ENCODE measurements at places on chromosomes 12 and 14.
A peak's percentile ranks its signal among the peaks of the same experiment; 100 is the strongest.

- DNase-seq, result no peak
Observed at GRCh38 chr14:86673523-86673969, 1143.6 kb downstream of the FLRT2 start.

GRCh38 chr14:20620798-20621478 lies 20.6 kb downstream of the OR6S1 start:
- DNase-seq, result no peak

- no peak for DNase-seq
Observed at GRCh38 chr12:29350080-29350479, 30.9 kb downstream of the ERGIC2 start.

DNA sequence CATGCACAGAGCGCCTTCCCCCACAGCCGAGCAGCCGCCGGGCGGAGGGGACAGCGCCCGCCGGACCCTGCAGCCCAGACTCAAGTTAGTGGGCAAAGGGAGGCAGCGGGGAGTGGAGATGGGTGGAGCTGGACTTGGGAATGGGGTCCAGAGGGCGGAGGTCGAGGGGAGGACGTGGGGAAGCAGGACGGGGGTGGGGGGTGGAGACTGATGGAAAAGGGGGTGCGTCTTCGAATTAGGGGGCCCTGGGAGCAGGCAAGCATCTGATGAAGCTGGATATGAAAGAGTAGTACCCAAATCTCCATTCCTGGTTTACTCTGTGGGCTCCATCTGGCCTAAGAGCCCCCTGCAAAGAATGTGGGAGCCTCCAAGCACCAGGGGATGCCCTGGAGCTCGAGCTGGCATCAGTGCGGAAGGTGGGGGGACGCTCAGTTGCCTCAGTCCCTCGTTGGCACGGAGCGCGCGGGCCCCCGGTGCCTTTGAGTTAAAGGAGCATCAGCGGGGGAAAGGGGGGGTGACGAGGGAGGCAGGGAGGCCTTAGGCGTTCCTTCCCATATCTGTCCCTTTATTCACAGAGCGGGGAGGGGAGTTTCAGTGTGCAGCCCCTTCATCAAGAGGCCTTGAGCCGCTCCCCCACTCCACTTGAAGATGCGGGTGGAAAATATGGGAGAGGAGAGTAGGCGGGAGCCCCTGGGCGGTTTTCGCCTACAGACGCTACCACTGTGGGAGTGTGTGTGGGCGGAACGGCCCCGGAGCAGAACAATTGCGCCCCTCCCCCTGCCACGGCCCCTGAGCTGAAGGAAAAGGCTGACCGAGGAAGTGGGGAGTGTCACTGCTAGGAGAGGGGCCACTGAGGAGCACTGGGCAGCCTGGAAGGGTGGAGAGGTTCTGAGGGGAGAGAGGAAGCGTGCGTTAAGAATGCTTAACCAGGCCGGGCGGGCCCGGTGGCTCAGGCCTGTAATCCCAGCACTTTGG lies 644 bp downstream of the NAB2 start:
- peak; percentile 54 for DNase-seq

DNA sequence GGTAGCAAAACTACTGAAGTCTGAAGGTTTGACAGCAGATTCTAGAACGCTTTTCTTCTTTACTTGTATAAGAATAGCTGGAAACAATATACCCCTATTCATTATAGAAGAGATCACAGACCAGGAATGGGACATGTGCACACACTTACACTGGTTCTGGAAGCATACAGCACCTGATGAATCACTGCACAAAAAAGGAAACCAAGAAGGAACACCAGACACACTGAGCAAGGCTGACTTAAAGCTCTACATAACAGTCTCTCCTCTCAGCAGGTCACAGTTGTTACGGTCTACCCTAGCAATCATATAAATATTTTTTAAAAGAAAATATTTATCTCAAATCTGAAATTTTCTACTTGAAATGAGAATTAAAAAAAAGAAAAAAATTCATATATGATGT lies 13.5 kb downstream of the ATP2B1 start:
- DNase-seq, result no peak

- DNase-seq, result no peak
Observed at GRCh38 chr14:92340071-92340470, 17.1 kb downstream of the SLC24A4 start.

DNA sequence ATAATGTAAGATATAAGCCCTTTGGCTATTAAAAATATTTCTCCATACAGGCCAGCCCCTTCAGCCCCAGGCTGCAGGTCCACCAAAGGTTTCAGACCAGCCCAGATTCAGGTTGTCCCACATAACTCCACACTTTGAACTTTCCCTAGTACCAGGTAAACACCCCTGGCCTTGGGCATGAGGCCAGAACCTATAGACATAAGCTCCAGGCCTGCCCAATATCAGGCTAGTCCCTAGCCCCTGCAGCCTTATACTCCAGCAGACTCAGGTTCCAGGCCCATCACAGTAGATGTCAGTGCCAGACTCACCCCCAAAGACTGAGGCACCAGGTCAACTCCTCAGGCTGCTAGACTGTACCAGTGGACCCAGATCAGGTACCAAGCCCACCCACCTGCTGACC lies 178.5 kb upstream of the DAAM1 start:
- no peak for DNase-seq

GRCh38 chr12:132063491-132063890 lies 80.6 kb downstream of the DDX51 start:
- no peak for DNase-seq

DNA sequence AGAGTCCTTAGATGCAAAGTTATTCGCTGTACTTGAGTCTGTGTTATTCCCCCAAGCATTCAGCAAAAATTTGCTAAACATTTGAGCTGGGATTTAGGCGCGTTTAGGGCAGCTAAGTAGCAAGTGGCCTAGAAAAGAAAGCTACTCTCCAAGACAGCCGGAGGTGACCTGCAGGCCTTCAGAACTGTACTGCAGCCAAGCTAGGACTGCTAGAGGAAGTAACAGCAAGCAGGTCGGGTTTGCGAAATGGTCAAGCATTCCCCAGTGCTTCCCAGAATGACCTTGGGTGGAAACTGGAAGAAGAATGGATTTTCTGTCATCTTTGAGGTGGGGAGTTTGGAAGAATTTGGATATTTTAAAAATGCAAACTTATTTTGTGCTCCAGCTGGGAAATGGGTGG lies 287.5 kb downstream of the FOXN3 start:
- DNase-seq, result no peak

- DNase-seq, result no peak
Observed at GRCh38 chr12:122501489-122501989, 807 bp upstream of the ZCCHC8 start.

DNA sequence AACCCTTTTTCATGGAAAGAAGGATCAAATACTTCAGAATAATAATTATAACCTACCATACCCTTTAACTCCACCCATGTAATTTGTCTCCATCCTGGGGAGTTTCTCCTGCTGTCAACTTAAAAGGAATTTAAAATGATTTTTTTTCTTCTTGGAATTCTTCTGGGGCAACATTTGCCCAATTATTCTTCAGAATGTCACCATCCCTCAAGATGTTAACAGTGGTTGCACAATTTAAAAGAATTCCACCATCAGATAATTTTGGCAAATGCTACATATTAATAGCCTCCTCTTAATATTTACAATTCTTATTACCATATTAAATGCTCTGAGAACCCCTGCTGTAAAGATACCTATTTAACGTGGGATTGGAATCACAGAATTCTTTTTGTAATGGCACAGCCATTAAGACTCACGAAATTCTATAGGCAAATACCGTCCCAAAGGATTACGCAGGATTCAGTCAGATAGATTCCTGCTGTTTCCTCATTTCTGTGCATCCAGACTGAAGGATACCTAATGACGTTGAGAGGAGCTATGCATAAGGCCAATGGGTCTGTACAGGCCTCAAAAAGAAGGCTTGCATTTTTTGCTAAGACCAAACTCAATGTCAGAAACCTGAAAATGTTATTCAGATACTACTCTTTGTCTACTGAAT lies 177.5 kb downstream of the DAD1 start:
- no peak for DNase-seq

DNA sequence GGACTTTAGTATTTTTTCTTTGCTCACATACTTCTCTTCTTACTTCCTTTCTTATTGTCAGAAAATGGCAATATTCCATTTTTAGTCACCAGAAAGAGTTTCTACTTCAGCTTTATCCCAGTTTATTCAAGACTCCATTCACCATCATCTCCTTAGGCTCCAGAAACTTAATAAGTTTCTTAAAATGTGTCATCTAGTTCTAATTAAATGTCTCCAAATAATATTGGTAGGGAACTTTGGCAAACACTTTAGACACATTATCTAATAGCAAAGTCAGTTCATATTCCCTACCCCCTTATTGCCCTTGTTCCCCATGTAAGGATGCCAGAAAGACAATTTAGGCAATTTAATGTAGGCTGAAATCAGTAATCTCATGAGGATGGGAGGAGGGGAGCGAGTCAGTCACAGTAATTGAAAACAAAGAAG lies 15.1 kb downstream of the EPYC start:
- no peak for DNase-seq

- DNase-seq, result no peak
Observed at GRCh38 chr12:1115484-1116231, 124.6 kb downstream of the ERC1 start.

DNA sequence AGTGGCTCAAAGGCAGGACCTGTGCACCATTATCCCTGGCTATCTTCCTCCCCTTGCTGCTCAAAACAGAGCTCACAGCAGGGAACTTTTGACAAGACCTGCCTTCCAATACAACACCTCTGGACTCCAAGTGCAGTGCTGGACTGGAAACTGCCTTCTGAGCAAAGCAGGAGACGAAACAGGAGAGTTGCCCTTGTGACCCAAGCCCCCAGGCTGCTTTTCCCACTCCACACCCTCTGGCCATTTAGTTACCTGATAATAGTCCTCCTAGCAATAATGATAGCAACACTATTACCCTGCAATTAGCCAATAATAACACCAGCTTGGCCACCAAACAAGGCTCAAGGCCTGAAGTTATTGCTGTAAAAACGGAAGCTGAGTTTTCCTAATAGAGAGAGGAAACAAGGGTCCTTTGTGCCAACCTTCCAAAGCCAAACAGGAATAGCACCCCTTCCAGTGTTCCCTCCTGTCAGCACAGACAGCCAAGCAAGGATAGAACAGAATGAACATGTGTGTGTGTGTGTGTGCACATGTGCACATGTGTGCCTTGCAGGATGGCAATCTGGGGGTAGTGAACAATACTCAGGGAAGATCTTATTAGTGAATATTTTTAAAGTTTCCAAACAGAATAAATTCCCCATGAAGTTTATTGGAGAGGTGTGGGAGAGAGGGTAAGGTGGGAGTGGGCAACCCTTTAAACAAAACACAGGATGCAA lies 9.2 kb upstream of the KRT73 start:
- no peak for DNase-seq

DNA sequence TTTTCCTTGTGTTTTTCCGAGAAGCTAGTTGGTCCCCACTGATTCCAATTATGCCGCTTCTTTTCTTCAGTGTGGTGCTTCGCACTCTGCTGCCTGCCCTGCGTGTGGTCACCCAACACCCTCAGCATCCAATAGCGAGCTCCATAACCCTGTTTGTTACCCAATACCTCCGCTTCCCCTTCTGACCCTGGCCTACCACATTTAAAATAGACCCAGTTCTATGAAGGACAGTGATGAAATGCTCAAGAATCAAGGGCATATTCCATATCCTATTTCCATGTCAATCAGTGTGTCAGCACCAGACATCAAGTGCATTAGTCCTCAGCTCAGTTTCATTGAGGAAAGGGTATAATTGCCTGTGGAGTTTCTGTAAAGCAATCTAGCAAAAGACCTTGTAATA lies 9.5 kb downstream of the NDRG2 start:
- DNase-seq, result no peak

GRCh38 chr12:80352474-80352873 lies 91.6 kb upstream of the PTPRQ start:
- no peak for DNase-seq

Measured in activated T-helper 2 cell treated with anti-CD3 and anti-CD28 coated beads, Interferon-gamma antibody, Interleukin-2, Interleukin-4, amounts not matched to agents 10 μg/mL and 5 μg/mL and 100 μg/mL, durations not matched to agents 14 hours and 24 hours and 36 hours (primary cell).